ENCODE measurements at places on chromosomes 11 and 22. TPM values are rescaled to one million over a fixed set of nuclear protein-coding genes. Genes with fewer than 3 reads are reported as not detected.

Gene TP53I11
- total RNA-seq, result 85.6 TPM

Gene RIMBP3B
- total RNA-seq, result 0.66 TPM

Gene MS4A4A
- 67.0 TPM for total RNA-seq

Gene PPFIBP2
- total RNA-seq, result 17.6 TPM

Gene KRTAP5-7
- total RNA-seq, result 0.39 TPM

Gene LSP1
- total RNA-seq, result 128 TPM

Gene OR8G5
- not detected for total RNA-seq

Gene MYEOV
- 0.52 TPM for total RNA-seq

Gene MUC5AC
- not detected for total RNA-seq

Gene GRK3
- 9.5 TPM for total RNA-seq

Gene TNKS1BP1
- total RNA-seq, result 169 TPM

Gene PHOX2A
- not detected for total RNA-seq

Measured in aorta (tissue), 5 donors.